Neural progenitor cell (in vitro differentiated cells): ENCODE measurements at places on chromosomes 7 and 10.

GRCh38 chr7:73526896-73527821 is 5.1 kb upstream of the BAZ1B start:
- peak; percentile 7 for DNase-seq

- DNase-seq = peak; percentile 36
Measured at GRCh38 chr7:3301831-3302618, 973 bp downstream of the SDK1 start.

GRCh38 chr7:36653663-36654355 is 70.5 kb downstream of the AOAH start:
- DNase-seq = peak; percentile 38

GRCh38 chr7:5683280-5683670 is 98.2 kb downstream of the RNF216 start:
- DNase-seq = no peak

DNA sequence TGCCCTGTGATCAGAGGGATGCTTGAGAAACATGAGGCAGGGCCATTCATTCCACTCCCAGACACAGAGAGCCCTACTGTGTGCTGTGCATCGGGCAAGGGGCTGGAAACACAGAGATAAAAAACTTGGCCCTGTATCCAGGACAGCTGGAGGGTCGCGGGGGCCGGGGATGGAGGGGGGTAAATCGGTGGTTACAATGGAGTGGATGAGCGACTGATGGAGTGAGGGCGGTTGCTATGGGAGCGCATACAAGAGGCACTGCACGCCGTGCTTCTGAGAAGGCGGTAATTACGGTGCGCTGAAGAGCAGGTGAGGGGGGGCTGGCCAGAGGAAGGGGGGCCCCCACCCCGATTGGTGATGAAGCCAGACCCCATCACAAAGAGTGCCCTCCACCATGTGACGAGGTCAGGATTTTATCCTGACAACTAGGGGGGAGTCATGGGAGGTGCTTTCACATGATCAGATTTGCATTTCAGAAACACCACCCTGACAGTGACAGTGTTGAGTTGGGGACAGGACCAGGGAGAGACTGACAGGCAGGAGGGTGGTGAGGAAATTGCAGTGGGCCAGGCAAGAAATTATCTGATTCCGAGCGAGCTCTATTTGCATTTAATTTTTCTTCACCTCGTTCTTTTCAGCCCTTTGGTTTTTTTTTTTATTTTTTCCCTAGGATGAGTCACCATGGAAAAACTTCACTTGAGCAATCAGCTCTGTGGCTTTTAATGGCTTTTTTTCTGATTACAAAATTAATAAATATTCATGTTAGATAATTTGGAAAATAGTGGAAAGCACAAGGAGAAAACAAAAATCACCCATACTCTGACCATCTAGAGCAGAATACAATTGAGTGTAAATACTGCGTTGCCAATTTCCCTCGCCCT is 7.8 kb downstream of the CPA5 start:
- DNase-seq = peak; percentile 45

DNA sequence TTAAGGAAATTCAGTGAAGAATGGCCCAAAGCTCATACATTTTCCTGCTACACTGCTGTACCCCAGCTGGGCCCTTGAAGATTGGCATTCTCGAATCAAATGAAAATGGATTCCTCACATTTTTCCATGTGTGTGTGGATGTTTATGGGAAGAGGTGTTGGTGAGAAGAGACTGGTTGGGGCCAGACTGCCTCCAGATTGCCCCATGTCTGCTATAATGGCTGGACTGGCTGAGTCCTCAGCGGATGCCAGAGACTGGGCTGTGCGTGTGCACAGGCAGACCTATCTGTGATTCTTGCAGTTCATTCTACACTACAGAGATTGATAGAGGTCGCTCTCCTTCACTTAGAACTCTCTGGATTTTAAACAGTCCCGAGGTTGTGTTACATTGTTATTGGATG is 183.6 kb upstream of the GDF10 start:
- DNase-seq = no peak

DNA sequence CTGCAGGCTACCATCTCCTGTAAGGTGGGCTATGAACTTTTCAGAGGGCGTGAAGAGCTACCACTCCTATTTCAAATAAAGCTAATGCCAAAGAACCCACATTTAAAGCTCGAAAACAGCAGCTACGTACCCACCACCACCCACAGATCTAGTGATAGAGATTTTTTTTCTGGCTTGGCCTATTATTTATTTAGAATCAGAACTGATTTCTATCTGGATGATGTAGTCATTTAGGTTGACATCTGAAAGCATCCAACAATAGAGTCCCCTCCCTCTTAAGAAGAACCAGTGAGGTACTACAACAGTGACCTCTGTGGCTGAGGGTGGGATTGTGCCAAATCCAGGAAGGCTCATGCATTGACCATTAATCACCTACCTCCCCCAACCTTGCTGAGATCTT is 113.8 kb upstream of the ADO start:
- peak; percentile 8 for DNase-seq

DNA sequence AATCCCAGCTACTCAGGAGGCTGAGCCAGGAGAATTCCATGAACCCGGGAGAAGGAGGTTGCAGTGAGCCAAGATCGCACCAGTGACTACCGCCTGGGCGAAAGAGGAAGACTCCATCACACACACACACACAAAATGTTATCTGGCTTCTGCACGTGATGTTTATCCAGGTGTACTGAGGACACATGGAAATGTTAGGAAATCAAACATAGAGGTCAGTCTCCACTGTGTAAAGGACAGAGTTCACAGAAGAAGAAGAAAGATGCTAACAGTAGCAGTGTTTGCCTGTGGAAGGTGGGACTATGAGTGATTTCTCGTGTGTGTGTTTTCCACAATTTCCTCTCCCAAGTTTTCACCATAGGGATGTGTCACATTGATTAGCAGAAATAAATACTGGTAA is 256.9 kb downstream of the ELMO1 start:
- no peak for DNase-seq

- DNase-seq = no peak
Measured at GRCh38 chr7:2030475-2031450, 202.0 kb downstream of the MAD1L1 start.

- DNase-seq = no peak
Measured at GRCh38 chr10:87816163-87816897, 1.7 kb downstream of the ATAD1 start.

GRCh38 chr10:51035344-51035743 is 38.9 kb upstream of the PRKG1 start:
- no peak for DNase-seq

- no peak for DNase-seq
Measured at GRCh38 chr10:46526682-46527038, 29.8 kb downstream of the GPRIN2 start.

- DNase-seq = no peak
Measured at GRCh38 chr10:105843786-105844185, 1202.7 kb downstream of the SORCS3 start.

- DNase-seq = no peak
Measured at GRCh38 chr10:48768926-48769325, 84.3 kb downstream of the WDFY4 start.

GRCh38 chr7:27248911-27249723 is 6.5 kb downstream of the EVX1 start:
- peak; percentile 55 for DNase-seq

DNA sequence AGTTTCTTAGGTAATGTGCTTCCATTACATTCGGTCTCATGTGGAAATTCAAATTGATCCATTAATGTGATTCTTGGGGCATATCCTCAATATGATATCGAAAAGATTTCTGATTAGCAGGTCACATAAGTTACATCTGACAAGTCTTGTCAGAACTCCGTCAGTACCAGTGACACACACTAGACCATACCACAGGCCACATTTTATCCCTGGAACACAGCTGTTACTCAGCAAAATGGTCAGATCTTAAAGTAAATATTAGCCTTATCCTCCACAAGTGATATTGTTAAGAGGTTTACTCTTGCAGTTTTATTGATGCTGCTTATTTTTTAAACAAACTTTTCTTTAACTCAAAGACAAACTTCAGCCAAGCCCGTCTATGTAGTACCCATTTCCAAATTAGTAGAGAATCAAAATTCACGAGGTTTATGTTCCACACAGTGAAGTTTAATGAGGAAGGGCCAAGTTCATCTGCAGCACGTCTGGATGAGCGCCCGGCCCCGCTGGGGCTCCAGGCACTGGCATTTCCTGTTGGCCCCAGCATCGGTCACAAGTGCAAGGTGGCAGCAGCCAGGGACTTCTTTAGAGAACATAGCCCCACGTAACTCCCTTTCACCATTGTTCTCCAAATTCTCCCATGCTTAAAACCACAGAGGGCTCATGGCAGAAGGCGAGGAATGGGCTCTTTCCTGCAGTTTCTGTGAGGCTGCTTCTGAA is 132.2 kb downstream of the VIPR2 start:
- DNase-seq = no peak

DNA sequence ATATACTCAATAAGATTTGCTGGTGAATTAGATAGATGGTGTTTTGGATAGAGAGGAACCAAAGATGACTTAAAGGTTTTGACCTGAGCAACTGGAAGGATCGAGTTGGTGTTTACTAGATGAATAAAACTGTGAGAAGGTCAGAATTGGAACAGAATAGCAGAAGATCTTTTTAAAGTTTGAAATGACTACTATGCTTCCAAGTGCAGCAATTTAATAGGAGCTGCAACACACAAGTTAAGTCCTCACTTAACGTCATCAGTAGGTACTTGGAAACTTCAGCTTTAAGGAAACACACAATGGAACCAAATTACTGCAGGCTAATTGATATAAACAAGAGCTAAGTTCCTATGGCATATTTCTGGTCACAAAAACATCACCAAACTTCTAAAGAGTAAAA is 86.5 kb downstream of the RTKN2 start:
- DNase-seq = no peak

DNA sequence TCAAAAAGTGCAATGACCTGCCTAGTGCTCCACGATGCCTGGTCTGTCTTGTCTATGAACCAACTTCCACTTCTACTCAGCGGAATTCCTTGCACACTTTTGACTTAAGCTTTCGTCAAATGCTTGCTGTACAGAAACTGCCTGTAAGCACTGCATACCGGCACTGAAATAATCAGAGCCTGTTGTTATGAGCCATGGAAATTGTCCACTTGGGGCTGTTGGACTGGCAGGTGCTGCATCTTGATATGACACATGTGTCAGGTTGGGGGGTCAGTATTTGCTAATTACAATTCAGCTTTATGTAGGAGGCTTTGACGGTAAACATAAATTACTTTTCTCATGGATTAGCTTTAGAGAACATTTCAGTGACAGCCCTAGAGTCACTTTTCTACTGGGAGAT is 32.0 kb upstream of the KLF6 start:
- DNase-seq = no peak

- peak; percentile 60 for DNase-seq
Measured at GRCh38 chr7:129188892-129189660, 643 bp downstream of the SMO start.
